ENCODE measurements at places on chromosomes 6 and 20.

DNA sequence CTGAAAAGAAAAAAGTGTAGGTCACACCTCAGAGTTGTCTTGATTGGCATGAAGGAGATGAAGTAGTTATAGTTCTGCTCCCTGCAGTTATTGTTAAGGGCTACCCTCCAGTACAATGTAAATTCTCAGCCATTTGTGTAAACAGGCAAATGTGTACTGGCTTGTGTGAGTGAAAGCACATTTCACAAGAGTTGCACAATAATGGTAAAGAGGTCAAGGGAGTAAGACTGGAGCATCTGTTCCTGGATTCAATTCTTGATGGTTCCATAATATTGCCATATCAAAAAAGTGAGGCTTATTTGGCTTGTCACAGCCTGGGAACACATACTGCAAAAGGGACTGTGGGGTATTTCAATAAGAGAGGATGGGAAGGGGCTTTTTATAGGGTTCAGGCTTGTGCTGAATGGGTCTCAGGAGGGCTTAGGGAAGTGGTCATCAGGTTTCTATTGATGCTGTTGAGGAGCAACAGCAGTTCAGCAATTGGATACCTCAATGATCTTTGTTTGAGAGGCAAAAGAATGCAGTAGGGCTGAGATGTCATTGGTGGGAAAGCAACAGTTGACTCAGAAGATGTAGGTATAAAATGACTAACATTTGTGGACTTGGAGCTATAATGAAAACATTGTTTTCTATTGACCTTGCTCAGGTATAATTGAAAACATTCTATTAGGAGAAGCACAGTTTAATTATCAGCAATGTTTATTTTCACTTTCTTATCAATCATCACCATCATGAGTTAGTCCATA lies 402.6 kb downstream of the BCKDHB start:
- DNase-seq = no peak

DNA sequence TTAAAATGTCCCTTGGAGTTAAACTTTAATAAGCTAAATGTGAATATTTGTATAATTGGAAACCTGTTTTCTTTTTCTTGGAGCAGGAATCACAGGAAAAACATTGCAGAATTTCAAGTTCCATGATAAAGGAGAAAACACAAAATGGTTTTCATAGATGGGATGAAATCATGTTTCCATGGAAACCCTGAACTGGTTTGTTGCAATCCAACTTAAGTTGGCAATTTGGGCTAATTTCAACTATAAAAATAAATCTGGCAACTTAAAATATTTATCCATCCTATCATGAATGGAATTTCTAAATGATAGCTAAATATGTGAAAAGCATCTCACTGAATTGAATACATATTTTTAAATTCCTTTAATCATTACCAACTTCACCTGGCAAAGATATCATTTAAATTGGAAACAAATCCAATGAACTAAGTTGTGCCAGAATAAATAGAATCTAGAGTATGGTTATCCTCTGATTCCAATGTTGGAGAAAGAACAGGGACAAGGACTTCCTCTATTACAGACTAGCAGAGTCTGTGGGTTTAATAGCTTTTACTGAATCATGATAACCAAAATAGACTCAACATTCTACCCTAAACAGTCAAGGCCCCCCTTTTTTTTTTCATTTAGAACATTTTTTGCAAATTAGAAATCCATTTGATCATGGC lies 33.2 kb downstream of the COL21A1 start:
- no peak for DNase-seq

- DNase-seq = no peak
Observed at GRCh38 chr20:44409132-44409600, 53.7 kb downstream of the HNF4A start.

DNA sequence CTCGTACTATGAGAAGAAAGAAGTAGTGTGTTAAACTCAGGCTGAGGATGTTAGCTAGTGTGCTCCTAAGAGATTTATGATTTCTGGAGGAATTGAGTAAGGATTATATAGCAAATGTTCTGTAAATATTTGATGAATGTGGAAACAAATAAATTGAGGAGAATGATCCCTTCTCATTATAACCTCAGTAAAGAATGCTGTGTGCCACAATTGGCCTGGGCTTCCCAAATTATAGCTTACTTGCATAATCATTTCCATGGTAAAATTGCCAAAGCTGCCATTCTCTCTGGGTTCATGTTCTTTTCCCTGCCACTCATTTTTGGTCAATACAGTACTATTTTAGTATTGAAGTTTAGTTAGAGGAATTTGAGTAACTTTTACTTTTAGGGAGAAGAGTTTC lies 128.5 kb downstream of the FLRT3 start:
- no peak for DNase-seq

DNA sequence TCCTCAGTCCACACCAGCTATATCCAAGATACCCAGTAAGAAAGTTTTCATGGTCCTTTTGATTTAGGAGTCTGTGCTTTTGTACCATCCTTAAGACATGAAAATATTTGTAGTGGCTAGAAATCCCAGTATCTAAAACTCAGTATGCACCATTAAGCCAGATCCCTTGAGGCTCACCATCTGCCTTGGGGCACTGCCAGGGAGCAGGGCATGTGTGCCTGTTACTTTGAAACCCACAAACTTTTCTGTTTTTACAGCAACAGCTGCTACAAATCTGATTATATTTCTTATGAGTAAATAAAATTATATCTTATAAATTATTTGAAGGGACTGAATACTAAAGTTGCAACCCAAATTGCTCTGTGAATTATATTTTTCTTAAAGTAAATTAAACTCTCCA lies 290.5 kb upstream of the MANEA start:
- DNase-seq = no peak

DNA sequence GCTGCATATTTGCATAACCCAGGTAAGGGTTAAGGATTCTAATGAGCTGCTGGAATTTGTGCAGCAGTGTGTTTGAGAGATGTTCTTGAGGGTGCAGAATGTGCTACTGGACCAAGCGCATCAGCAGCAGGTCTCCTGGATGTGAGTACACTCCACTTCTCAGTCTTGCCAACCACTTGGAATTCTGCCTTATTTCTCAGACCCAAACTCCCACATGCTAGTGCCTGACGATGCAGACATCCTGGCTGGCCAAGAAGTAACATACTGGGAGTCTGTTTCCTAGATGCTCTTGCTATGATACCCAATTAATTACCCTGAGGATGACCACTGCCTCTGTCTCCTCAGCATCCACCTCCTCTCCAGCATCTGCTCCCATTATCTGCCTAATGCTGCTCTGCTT lies 186.6 kb downstream of the MOXD1 start:
- DNase-seq = no peak

DNA sequence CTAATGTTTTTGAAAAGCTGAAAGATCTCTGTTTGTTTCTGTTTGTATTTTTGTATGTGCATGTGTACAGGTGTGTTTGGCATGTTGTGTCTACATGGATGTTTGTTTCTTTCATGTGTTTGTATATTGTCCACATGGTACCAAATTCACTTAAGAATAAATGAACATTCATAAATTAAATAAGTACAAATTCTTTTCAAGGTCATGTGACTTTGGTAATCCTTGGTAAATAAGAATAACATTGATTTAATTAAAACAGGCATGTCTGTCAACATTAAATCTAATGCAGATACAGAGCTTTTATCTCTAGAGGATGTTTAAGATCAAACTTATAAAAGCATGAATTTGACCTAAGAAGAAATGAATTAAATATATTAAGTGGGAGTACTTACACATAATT lies 219.8 kb upstream of the EPHA7 start:
- DNase-seq = no peak

- DNase-seq = no peak
Observed at GRCh38 chr6:45855642-45856394, 159.8 kb downstream of the CLIC5 start.

- DNase-seq = no peak
Observed at GRCh38 chr6:5294392-5295211, 33.3 kb downstream of the FARS2 start.

DNA sequence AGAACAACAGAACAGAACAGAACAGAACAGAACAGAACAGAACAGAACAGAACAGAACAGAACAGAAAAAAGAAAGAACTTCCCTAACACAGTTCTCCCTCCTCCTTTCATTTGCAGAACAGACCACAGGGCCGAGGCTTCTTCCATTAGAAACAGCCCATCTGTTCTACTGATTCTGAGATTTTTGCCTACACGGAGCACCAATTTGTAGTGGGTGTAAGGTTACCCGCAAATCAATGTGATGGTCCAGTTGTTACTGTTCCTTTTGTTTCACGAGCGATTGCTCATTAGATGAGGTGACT lies 734 bp upstream of the OGFRL1 start:
- DNase-seq = no peak

- no peak for DNase-seq
Observed at GRCh38 chr6:7914991-7915789, 4.6 kb upstream of the TXNDC5 start.

- DNase-seq = no peak
Observed at GRCh38 chr20:20395903-20396568, 28.1 kb downstream of the INSM1 start.

DNA sequence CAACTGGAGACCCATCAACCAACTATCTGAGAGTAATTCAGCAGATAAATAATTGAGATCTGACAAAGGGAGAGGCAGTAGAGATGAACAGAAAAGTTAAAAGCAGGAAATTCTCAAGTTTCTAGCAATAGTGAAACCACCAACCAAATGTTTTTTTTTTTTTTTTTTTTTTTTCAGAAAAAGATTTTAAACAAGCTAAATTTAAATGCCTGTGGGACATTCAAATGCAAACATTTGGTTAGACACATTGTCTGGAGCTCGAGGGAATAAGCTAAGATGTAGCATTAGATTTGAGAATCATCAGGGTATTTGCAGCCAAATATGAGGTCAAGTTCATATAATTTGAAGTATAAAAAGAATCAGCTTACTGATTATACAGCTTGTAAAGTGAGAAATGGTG lies 16.4 kb downstream of the RANBP9 start:
- no peak for DNase-seq

- DNase-seq = no peak
Observed at GRCh38 chr6:150711584-150712504, 112.2 kb downstream of the PLEKHG1 start.

GRCh38 chr6:13159300-13159699 lies 169.0 kb downstream of the TBC1D7 start:
- no peak for DNase-seq

DNA sequence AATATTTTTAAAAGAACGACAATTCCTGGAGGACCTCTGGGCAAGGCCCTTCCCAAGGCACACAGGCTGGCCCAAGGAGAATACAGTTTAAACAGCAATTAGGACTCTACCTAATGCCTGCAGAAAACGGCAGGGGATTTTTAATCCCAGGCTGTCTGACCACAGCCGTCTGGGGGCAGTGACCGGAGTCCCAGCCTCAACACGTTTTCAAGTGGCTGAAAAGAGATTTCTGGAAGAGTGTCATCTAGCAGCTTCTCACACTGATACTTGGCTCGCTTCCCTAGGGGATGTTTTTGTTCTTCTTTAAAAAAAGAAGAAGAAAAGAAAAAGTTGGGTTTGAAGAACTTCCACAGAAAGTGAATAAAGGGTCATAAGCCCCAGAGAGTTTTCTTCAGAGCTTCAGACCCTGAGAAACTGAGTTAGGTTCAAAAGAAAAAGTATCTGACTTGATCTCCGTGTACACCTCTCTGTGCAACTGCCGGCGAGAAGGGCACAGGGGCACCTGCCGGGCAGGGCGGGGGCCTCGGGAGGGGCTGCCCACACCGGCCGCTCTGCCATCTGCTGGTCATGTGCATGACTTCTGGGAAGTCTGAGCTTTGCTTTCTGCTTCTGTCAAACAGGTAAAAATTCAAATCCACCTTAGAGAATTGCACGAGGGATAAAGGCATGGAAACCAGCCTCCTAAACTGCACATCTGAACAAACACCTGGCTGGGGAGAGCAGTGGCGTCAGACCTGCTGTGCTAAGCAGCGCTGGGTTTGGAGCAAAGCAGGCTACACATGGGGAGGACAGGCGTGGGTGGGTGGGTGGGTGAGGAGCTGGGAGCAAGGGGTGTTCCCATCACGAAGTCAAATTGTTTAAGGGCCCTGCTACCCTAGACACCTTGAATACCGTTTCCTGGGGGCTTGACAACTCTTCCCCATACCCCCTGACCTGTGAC lies 33.0 kb downstream of the RRBP1 start:
- DNase-seq = no peak

DNA sequence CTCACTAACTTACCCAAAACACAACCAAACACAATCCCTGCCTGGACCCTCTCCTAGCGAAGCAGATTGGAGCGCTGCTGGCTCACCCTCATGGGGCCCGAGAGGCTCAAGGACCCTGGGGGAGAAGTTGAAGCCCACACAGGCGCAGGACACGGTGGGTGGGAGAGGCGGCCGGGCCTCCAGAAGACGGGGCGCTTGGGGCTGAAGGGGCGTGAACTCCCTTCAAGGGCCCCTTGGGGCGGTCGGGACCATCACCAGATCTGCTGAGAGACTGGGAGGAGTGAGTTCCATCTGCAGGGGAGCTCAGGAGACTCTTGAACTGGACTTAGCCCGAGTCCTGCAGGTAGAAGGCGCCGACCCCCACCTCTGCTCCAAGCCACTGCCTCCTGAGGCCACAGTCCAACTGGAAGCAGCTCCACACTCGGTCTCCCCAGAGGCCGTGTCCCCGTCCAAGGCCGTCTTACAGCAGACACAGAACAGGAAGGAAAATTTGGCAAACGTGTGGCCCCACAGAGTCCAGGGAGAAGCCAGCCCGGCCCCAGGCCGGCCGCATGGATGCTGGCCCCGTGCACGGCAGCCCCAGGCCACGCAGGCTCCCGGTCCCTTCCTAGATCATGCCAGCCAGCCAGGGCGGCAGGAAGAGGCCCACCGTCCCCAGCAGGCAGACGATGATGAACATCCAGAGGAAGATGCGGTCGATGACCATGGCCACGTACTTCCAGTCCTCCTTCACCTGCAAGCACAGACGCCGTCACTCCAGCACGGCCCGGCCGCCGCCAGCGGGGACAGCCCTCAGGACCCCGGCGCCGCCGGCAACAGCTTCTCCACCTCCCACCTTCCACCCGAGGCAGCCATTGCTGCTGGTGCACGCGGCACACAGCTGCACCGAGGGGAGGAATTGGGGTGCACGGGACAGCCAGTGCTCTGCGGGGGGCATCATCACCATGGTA lies 14.7 kb downstream of the CHRNA4 start:
- DNase-seq = no peak

- DNase-seq = no peak
Observed at GRCh38 chr20:50579511-50579910, 69.3 kb downstream of the PTPN1 start.

DNA sequence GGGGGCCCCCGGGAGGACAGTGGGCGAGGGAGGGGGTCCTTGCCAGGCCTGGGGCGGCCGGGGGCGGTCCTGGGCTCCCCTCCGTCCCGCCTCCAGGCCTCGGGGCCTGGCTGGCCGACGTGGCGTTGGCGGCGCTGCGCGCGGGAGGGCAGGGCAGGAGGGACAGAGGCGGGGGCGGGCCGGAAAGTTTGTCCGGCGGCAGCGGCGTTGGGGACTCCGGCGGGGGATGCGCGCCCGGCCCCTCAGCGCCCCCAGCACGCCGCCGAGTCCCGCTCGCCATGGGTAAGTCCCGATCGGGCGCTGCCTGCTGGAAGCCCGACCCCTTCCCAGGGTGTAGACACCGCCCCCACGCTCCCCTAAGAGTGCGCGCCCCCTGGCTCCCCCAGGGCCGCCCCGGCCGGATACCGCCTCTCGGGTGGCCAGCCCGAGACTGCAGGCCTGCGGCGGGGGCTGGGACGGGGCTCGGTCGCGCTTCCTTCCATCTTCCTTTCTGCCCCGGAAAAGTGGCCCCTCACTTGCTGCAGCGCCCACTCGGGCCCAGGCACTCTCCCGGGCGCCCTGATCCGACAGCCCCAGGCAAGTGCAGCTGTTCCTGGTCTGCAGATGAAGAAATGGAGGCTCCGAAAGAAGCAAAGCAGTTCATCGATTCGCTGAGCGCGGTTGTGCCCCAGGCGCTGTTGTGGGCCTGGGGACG lies at the start of gene SLC2A10:
TSS of gene SLC2A10 (plus strand) at position 191 of the 694 bp plus-strand sequence. CDS start at position 279, 88 bp downstream.
- DNase-seq = no peak
